GM12864 (cell line): ENCODE measurements at places on chromosomes 13 and 19.

DNA sequence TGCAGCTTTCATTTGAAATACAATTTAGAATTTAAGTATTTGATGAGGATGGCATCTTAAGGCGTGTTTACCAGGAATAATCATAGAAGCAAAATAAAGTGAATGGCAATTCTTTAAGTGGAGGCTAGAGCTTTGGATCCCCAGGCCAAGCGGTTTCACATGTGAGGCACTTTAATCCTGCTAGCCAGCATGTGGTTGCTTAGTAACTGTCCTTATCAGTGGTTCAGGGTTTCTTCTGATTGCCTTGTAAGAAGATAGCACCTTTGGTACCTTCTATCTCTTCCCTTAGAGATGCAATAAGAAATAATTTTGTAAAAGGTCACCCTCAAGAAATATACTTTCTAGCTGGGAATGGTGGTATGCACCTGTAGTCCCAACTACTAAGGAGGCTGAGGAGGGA, 38.9 kb upstream of the SERP2 start:
- DNase-seq = no peak

DNA sequence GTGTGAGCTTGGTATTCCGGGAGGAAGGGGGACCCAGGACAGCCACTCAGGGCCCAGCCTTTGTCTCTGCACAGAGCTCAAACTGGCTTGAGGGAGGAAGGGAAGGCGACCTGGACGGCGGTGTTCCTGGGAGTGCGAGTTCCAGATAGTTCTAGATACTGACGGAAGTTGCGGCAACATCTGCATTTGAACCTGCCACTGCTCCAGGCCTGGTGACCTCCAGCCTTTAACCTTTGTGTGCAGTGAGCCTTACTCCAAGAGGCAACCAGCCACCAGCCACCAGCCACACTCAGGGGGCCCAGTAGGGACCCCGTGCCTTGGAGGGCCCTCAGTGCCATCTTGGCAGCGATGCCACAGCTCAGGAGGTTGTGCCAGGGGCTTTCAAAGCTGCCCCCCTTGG, 15.5 kb upstream of the ZBTB7A start:
- DNase-seq = no peak

- DNase-seq = no peak
These were observed 318.3 kb upstream of the SGCG start for GRCh38 chr13:22862478-22862877.

- DNase-seq = no peak
These were observed 5.1 kb upstream of the ZNF77 start for GRCh38 chr19:2949939-2950285.

- DNase-seq = no peak
These were observed 8.6 kb downstream of the RPS9 start for GRCh38 chr19:54209058-54209810.

DNA sequence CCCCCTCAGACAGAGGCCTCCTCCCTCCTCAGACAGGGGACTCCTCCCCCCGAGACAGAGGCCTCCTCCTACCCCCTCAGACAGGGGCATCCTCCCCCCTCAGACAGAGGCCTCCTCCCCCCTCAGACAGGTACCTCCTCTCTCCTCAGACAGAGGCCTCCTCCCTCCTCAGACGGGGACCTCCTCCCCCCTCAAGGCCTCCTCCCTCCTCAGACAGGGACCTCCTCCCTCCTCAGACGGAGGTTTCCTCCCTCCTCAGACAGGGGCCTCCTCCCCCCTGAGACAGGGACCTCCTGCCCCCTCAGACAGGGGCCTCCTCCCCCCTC, 13.9 kb downstream of the C3 start:
- no peak for DNase-seq

DNA sequence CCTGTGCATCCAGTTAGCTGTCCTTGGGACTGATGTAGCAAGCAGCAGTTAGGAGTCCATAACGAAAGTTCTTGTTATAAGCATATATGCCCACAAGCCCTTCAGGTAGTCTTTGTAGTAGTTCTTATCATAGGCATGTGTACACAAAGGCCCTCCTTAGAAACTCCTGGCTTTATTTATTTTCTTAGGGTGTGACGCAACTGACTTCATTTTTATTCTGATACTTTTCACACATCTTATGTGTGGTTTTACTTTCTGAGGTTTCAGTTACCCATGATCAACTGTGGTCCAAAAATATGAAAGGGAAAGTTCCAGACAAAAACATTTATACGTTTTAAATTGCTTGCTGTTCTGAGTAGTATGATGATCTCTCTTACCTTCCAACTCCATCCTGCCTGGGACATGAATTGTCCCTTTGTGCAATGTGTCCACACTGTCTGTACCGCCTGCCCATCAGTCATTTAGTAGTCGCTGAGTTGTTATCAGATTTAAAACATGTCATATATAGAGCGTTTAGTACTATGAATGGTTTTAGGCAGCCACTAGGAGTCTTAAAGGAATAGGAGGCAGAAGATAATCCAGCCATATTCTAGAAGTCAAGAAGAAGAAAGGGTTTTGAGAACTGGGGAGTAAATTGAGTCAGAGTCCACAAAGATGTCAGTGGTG, 19.4 kb downstream of the GPC5 start:
- DNase-seq = no peak

GRCh38 chr13:59280297-59280696, 883.4 kb downstream of the DIAPH3 start:
- DNase-seq = no peak

GRCh38 chr13:107200491-107200890, 632.6 kb upstream of the ARGLU1 start:
- DNase-seq = no peak

DNA sequence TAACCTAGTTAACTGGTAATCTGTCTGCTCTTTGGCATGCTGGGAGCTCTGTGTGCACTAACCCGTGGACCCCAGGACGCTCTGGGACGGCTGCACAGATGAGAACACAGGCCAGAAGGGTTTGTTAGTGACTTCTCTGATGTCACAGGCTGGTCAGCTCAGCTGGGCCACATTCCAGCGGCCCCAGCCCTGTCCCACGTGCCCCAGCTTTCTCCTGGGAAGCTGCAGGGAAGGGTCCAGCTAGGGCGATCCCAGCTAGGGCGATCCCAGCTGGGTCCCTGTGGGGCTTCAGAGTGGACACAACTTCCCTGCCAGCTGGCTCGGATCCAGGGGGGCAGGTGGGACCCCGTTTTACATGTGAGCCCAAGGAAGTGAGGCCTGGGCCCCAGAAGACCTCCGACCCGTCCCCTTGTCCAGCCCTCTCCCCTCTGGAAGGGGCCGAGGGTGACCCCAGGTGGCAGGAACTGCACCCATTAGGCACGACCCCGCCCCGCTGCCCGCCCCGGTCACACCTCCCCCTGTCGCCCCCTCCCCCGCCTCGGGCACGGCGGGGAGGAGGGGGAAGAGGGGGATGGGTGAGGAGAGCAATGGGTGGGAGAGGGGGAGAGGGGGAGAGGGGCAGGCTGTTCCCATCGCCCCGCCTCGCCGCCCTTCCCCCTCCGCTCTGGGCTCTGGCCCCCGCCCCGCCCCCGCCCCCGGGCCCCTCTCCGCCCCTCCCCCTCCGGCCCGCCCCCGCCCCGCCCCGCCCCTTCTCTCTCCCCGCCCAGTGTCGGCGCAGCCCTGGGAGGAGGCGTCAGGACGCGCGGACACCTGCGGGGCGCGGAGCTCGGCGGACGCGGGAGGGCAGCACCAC, 75.2 kb upstream of the MCF2L start:
- DNase-seq = no peak

GRCh38 chr13:112845511-112846144, 123.4 kb upstream of the MCF2L start:
- DNase-seq = no peak

DNA sequence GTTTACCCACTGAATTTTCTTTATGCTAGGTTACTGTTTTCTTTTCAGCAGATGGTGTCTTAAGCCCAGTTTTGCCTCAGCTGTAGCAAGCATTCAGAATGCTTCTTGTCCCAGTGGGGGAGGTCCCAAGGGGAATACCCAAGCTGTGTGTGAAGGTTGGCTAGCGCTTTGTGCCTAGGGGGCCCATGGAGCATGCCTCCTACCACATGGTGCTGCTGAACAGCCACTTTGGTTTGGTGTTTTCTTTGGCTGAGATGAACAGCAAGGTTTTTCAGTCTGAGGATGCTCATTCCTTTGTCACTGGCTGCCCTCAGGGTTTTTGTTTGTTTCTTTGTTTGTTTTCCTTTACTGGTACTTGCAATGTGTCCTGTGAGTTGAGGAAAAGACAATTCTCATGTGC, 99.0 kb downstream of the PCDH20 start:
- no peak for DNase-seq

DNA sequence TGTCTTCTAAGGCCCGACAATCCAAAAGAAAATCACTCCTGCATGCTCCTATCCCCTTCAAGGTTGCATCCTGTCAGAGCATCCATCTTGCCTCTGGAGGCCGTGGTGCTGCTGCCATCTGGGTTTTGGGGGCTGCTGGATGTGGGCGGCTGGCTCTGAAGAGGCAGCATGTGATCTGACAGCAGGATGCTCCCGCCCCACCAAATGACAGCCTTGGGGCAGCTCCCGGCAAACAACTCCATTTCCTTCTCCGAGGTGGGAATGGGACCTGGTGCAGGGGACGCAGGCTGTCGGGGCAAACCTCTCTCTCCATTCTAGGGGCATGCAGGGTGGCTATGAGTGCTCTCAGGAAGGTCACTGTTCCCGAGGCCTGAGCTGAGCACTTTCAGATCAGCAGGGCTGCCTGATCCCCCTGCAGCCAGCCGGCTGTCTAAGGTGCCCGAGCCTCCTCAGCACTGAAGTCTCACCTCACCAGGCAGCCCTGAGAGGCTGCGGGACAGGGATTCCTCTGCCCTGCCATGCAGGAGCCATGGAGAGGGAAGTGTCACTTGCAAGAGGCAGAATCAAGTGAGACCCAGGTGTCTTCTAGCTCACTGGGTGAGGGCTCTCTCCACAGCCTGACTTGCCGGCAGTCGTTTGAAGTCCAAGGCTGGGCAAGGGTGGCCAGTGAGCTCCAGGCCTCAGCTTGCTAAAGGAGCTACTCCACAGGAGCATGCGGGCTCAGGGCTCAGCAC, 28.8 kb downstream of the TSSK6 start:
- DNase-seq = no peak

DNA sequence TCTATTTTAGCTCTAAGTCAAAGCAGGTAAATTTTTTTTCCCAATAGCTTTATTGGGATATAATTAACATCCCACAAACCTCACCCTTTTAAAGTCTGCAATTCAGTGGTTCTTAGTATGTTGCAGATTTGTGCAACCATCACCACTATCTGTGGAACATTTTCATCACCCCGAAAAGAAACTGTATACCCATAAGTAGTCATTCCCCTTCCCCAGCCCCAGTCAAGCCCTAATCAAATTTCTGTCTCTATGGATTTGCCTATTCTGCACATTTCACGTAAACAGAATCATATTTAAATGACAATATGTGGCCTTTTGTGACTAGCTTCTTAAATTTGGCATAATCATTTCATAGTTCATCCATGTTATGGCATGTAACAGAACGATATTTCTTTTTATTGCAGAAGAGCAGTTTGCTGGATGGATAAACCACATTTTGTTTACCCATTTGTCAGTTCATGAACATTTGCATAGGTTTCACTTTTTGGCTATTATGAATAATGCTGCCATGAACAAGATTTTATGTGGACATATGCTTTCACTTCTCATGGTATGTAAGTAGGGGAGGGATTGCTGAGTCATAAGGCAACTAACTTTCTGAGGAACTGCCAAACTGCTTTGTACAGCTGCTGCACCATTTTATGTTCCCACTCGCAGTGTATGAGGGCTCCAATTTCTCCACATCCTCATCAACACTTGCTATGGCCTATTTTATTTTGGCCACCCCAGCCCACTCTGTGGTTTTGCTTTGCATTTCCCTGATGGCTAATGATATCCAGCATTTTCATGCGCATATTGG, 10.9 kb downstream of the SLC46A3 start:
- DNase-seq = peak; percentile 90

DNA sequence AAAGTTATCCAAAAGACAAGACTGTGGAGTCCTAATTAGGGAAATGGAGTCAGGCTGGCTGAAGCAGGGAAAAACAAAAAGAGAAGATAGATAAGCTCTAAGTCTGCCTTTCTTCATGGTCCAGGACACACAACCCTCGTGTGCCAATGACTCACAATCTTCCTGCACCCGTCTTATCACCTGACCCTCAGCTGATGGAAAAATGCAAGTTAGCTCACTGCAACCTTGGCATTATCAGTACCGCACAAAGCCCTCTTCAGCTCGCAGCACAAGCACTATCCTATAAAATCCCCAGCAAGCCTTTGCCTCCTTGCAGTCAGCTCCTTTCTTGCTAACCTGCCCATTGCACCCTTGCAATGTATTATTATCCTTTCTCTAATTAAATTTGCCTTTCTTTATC, 4.3 kb downstream of the OR7A5 start:
- DNase-seq = no peak

DNA sequence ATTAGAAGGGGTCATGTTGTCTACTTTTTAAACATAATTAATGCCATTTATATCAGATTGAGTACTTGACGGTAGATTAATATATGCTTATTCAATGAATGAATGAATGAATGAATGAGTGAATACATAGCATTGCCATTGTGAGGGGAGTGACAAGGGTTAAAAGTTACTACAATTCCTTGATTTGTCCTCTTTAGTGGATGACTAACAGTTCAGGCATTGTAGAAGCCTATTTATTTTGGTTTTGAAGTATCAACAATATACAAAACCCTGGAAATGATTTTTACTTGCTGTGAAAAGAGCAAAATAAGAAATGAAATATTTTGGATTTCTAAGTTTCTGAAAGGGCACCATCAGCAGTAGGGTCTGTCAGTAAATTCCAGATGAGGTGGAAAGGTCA, 122.7 kb downstream of the CYSLTR2 start:
- no peak for DNase-seq
